ENCODE measurements at places on chromosomes 11 and 22.

DNA sequence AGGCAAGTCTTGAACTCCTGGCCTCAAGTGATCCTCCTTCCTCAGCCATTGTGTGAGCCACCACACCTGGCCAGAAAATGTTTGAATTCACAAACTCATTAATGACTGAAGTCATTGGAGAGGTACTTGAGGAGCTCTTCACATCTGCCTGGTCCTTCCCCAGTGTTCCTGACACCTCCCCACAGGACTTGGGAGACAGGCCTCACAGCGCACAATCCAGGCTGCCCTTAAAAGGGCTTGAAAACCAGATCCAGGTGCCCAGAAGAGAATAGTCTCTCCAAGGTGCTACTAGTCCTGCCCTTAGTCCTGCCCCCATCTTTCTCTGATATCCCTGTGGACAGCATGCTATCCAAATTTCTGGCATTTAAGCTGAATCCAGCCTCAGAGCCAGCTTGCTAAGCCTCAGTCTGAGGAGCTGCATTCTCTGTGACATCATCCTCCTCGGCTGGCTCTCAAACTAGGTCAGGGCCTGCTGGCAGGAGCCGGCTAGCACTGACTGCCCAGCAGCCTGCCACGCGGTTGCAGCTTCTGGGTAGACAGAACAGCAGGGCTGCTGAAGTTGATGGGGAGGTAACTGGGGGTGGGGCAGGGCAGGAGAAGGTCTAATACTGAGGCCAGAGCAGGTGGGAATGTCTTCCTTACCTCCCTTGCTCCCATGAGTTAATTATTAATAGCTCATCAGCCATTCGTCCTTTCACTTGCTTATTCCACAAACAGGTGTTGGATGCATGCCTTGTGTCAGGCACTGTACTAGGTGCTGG is 35.3 kb upstream of the NECTIN1 start:
- no peak for DNase-seq

- no peak for DNase-seq
Measured at GRCh38 chr11:59766542-59767224, 11.5 kb downstream of the STX3 start.

- no peak for DNase-seq
Measured at GRCh38 chr11:64360448-64360921, 1.5 kb downstream of the RPS6KA4 start.

- no peak for DNase-seq
Measured at GRCh38 chr11:73204711-73205121, 13.4 kb upstream of the P2RY2 start.

- peak; percentile 38 for DNase-seq
Measured at GRCh38 chr11:125886997-125887372, 483 bp upstream of the HYLS1 start.

DNA sequence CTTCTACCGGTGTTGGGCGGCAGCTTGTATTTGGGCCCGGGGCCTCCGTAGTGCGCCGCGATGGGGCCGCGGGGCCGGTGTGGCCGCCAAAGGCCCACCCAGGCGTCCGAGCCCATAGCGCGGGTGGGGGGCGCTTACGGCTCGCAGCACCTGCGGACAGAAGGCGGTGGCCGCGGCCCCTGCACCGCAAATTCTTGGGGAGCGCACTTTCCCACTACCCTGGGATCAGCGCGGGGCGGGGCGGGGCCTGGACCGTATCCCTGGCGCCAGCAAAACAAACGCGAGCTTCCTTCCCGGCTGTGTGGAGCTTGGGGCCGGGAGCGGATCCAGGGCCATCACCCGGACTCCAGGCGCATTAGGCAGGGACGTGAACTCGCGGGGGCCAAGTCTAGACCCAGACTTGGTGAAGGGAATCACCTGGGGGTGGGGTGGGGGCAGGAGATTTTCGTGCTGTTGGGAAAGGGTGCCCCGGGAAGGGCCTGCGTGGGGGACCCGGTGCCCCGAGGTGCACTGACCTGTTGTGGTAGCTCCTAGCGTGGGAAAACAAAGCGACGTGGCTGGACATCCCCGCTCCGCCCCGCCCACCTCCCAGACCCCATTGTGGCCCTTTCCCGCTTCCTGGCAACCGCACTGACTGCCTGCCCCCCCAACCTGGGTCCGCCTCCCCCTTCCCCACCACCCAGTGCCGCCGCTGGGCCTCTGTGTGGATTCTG is 2.3 kb upstream of the TYMP start:
- DNase-seq, result no peak

GRCh38 chr11:79219186-79220045 is 221.4 kb downstream of the TENM4 start:
- no peak for DNase-seq

DNA sequence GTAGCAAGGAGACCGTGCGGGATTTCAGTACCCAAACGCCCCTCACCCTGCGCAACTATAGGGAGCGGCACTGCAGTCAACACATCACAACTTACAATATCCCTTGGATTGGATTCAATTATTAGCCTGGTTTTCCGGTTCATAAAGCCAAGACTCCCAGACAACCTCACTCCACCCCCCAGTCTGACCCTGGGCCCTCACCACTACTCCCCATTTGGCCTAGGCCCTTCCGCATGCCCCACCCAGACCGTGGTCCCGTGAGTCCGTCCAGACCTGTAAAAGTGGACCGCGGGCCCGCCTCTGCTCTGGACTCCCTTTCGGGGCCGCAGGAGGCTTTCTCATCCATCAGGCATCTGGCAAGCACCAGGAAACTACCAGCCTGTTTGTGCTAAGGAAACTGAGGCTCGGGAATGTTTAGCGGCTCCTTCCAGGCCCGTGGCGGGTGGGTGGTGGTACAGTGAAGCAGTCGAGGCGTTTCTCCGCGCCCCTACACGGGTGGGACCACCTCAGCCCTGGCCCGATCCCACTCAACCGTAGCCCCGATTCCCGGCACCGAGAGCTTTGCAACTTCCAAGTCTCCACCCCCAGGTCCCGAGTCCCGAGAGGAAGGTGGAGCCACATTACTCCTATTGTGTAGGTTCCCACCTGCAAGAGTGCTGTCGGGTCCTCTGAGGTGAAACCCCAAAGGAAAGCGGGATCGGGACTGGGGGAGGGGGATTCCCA is 679 bp upstream of the DPP3 start:
- DNase-seq, result no peak

DNA sequence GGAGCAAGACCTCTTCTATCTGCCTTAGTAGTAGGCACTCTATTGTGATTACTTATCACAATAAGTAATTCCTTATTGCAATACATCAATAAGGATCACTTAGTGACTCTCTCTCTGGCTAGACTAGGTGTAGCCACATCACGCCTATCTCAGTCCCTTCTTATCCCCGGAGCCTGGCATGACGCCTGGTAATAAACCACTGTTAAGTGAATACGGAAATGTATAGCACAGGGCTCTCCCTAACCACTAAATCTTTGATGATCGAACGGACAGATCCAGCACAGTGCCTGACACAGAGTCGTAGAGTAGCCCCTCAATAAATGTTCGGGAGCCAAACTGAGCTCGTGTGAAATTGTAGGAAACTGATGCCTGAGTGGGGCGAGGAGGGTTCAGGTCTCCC is 143.3 kb downstream of the FBXO7 start:
- DNase-seq, result no peak

DNA sequence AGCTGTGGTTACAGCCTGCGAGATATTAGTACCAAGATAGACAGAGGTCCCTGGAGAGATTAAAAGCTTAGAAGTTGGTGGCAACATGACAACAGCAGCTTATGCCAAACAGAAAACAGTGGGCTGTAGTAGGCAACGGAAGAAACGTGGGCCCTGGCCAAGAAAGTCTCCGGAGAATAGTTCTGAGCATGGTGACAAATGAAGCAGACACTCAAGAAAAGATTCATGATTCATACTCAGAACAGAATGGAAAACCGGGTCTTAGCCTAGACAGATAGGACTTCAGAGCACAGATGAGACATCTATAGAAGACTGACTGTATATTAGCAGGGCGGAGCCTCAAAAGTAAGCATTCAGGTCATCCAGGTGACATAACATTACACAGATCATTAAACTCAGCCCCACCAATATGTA is 727.4 kb downstream of the ETS1 start:
- no peak for DNase-seq

DNA sequence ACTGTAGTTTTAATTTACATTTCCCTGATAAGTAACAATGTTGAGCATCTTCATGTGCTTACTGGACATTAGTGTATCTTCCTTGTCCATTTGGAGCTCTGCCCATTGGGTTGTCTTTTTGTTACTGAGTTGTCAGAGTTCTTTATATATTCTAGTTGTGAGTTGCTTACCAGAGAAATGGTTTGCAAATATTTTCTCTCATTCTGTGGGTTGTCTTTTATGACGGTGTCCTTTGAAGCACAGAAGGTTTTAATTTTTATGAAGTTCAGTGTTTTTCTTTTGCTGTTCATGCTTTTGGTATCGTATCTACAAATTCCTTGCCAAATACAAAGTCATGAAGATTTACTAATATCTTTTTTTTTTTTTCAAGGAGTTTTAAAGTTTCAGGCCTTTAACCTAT is 42.4 kb downstream of the ZBTB44 start:
- DNase-seq, result no peak

- peak; percentile 38 for DNase-seq
Measured at GRCh38 chr11:6315811-6316425, 4.4 kb downstream of the CAVIN3 start.

DNA sequence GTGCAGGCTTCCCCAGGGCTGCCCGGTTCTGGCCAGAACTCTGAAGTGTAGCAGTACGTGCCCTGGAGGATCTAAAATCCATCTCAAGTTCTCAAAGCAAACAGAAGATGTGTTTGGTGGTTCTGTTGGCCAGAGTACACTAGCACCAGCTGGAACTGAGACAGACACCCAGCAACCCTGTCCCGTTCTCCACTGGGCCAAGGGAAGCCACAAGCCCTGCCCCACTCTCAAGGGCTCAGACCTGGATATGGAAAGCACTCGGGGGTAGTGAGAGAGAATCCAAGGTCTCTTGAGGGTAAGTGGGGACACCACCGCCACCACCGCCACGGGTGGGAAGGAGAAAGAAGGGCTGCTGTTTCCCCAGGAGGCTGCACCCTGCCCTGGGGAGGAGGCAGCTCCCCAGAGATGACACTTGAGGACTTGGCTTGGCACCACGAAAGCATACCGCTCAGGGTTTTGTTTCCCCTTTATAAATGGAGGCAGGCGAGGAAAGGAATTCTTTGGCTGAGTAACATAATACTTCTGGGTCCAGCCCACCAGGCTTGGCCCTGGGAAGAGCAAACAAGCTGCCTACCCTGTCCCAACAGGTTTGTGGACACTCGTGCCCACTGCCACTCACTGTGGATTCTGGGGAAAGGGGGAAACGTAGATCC is 56.1 kb upstream of the POU2AF1 start:
- no peak for DNase-seq

- DNase-seq, result no peak
Measured at GRCh38 chr22:36015155-36015810, 13.3 kb downstream of the RBFOX2 start.

- DNase-seq, result no peak
Measured at GRCh38 chr11:22177186-22177585, 15.7 kb upstream of the ANO5 start.

DNA sequence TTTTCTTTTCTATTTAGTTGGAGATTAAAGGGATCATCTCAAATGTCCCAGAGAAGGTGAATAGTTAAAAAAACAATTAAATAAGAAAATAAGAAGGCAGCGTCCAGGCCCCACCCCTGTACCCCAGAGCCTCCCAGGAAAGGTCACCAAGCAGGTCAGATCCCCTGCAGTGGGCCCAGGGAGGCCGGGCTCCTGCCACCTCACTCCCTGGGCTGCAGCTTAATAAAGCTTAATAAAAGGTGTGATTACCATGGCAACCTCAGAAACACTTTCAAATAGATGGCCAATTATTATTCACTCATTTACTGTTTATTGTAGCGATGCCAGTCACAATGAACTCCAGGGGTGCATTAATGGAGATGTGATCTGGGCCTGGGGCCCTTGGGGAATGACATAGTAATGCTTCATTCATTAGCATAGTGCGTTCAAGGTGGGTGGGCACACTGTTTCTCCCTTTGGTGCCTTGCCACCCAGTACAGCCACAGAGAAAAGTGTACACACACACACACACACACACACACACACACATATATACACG is 386.2 kb downstream of the CADM1 start:
- DNase-seq, result no peak

DNA sequence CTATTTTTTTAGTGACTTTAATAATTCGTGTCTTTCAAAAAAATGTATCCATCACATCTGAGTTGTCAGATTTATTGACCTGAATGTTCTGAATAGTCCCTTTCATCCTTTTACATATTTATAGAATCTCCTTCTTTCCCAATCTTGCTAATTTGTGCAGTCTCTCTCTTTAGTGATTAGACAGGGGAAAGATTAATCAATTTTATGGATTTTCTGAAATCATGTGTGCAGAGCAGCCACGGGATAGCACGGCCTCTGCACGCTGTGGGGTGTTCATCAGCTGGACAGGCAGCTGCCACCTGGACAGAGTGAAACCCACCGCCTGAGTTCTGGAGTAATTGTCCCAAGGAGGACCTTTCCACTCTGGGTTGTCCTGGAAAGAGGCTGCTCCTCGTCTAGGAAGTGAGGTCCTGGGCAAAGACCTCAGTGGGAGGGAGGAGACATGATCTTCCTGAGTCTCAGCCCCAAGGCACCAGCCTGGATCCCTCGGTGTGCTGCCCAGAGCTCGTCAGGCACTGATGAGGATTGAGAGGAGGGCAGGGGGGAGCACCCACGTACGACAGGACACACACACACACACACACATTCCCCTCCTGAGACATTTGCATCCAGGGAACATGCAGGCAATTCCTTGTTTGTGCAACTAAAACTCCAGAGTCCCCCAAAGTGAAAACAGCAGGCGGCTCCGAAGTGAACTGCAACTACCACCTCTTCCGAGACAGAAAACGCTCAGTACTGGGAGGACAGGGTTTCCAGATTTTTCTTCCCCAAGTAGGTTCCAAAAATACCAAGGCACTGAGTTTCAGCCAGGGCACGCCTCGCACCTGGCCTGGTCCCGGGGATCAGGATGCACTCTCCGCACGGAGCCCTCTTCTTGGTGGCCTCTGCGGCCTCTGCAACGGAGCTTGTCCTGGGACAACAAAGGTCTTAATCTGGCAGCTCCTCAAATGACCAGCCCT is 22.5 kb upstream of the KRTAP5-6 start:
- no peak for DNase-seq

DNA sequence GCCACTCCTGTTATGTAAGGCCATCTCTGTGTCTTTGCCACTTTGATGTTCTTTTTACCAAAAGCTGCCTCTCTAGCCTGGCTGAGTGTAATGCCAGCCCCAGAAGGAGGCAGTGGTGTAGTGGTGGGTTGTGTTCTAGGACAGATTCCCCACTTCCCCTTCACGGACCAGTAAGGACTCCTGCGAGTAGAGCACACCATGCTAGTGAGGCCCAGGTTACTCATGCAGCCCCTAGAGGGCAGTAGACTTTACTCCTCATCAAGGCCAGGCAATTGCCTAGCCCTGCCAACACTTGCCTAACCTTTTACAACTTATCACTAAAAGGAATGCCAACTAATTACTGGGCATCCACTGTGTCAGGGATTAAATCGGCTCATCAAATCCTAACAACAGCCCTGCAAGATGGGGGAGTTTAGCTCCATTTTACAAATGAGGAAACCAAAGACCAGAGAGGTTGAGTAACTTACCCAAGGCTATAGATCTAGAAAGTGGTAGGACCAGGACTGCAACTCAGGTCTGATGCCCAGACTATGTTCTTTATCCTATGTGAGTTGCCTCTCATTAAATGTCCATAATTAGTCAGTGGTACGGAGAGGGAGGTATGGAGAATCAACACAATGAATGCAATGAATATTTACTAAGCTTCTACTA is 75.3 kb downstream of the APIP start:
- peak; percentile 18 for DNase-seq

GRCh38 chr11:1682225-1682905 is 14.6 kb upstream of the KRTAP5-6 start:
- DNase-seq, result no peak

- DNase-seq, result no peak
Measured at GRCh38 chr11:71255800-71256479, 3.6 kb upstream of the SHANK2 start.

- DNase-seq, result no peak
Measured at GRCh38 chr11:99686838-99687237, 666.1 kb downstream of the CNTN5 start.
